Stimulated activated CD8-positive, alpha-beta memory T cell treated with anti-CD3 and anti-CD28 coated beads, Interleukin-7, amount 100 ng/mL, for 48 hours (primary cell): ENCODE measurements at places on chromosomes 1 and 21.

- DNase-seq = no peak
Measured at GRCh38 chr1:211647711-211648121, 27.7 kb downstream of the NEK2 start.

DNA sequence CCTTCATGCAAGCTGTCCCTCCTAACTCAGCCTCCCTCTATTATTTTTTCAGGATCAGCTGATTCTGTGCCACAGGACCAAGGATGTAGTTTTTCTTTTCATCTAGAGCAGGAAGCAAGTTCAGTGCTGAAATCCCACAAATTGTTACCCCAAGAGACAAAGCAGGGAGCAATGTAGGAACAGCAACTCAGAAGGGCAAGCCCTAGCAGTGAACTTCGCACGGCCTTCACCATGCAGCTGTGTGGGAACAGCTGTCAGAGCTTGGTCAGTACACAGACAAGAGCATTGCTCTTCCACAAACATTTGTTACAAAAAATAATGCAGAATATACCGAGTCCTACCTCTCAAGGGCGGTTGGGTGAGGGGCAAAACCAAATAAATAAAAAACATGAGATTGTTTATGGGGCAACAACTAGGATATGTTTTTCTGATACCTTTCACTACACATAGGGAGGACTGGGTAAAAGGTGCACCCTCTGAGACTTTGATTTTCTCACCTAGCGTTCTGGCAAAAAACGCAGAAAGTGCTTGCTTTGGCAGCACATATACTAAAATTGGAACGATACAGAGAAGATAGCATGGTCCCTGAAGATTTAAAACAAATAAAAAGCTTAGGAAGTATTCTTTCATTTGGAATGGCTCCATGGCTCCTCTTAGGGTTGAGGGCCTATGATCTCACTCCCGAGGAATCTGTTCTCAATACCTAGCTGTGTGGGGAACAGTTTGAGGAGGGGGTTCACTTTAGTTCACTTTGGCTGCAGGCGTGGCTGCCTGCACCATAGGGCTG, 37.1 kb upstream of the ANGPTL7 start:
- no peak for DNase-seq

- no peak for DNase-seq
Measured at GRCh38 chr1:118981436-118981835, 6.7 kb downstream of the TBX15 start.

- no peak for DNase-seq
Measured at GRCh38 chr1:61058483-61059245, 23.7 kb upstream of the NFIA start.

DNA sequence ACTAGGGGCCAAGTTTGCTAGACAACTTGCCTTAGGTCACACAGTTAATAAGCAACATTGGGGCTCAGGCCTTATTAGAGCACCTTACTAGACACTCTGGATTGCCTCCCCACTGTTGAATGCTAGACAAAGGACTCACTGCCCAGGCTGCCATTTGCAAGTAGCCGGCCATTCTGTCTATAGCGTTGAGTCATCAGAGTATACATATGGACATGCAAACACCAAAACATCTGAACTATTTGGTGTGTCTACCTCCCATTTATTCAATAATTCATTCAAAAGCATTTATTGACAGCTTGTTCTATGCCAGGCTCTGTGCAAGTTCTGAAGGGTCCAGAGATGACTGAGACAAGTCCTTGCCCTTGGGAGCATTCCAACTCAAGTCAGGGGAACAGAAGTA, 181.4 kb upstream of the DPT start:
- DNase-seq = no peak

GRCh38 chr1:29256394-29256793, 20.1 kb downstream of the PTPRU start:
- DNase-seq = no peak

DNA sequence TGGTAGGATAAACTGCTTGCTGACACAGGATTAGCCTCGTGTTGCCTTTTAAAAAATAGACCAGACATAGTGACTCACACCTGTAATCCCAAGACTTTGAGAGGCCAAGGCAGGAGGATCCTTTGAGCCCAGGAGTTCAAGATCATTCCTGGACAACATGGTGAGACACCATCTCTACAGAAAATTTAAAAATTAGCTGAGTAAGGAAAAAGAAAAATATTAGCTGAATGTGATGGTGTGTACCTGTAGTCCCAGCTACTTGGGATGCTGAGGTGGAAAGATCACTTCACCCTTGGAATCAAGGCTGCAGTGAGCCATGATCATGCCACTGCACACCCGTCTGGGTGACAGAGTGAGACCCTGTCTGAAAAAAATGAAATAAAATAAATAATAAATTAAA, 82.0 kb downstream of the ETS2 start:
- DNase-seq = no peak

GRCh38 chr1:186531561-186532165, 70.7 kb upstream of the PDC start:
- no peak for DNase-seq

GRCh38 chr1:112517231-112517630, 8.5 kb downstream of the WNT2B start:
- DNase-seq = no peak

GRCh38 chr1:39106801-39107327, 80.7 kb downstream of the NDUFS5 start:
- no peak for DNase-seq

- DNase-seq = no peak
Measured at GRCh38 chr1:156766298-156767100, 836 bp upstream of the PRCC start.

DNA sequence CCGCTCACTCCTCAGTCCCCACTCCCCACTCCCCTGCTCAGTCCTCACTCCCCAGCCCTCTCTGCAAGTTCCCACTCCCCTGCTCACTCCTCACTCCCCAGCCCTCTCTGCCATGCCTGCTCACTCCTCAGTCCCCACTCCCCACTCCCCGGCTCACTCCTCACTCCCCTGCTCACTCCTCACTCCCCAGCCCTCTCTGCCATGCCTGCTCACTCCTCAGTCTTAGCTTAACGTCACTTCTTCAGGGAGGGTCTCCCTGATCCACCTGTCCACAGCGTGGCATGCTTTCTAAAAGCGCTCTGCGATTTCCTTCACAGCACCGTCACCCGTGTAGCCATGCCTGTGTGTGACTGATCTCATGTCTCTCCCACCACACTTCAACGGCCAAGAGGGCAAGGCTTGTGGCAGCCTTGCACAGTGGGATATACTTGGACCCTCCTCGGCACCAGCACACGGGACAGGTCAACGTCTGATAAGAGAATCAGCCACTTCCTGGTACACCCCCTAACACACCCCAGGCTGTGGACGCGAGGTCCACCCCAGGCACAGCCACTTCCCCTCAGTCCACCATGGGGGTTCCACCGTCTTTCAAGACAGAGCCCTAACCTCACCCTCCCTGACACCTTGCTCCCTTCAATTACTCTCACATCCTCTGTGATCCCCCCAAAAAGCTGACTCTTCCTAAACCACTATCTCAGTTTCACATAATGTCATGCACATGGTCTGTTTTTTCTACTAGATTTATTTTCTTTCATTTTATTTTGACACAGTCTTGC, 14.0 kb downstream of the PRDM15 start:
- no peak for DNase-seq
